ENCODE measurements at places on chromosomes 2 and 18. TPM values are rescaled to one million over a fixed set of nuclear protein-coding genes. Genes with fewer than 3 reads are reported as not detected.

Gene DUSP19
- polyA plus RNA-seq, result 6.5 TPM

GRCh38 chr2:197256021-197256420, 54.6 kb downstream of the ANKRD44 start:
- DNase-seq, result no peak

DNA sequence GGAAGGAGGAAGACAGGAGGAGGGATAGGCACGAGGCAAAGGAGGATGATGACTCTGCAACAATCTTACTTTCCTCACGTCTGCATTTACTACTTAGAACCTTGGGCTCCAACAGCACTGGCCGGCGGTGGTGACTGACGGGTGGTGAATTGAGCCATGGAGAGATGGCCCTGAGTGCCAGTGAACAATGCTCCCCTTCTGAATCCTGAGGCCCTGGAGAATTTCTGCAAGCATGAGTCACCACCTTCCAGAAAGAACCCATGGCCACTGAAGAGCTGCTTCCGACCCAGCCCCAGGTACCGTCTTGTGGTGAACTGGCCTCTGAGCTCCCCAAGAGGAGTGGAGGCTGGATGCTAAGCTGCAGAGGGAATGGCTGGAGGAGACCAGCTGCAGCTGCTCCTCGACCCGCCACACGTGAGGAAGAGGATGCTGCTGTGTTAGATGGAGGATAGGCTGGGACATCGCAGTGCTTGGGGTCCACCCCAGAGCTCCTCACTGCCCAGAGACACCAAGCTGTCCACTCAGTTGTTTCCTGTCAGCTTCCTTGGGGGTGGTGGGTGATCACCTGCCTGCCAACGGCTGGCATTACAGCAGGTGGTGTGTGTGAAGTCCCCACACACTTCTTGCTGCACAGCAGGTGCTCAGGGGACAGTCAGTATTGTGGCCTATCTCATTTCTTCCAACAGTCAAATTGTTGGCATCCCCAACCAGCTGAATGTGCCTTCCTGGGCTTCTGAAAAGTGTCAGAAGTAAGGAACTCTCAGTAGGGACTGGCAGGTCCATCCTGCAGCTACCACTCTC, 186.5 kb upstream of the ID2 start:
- DNase-seq, result no peak

DNA sequence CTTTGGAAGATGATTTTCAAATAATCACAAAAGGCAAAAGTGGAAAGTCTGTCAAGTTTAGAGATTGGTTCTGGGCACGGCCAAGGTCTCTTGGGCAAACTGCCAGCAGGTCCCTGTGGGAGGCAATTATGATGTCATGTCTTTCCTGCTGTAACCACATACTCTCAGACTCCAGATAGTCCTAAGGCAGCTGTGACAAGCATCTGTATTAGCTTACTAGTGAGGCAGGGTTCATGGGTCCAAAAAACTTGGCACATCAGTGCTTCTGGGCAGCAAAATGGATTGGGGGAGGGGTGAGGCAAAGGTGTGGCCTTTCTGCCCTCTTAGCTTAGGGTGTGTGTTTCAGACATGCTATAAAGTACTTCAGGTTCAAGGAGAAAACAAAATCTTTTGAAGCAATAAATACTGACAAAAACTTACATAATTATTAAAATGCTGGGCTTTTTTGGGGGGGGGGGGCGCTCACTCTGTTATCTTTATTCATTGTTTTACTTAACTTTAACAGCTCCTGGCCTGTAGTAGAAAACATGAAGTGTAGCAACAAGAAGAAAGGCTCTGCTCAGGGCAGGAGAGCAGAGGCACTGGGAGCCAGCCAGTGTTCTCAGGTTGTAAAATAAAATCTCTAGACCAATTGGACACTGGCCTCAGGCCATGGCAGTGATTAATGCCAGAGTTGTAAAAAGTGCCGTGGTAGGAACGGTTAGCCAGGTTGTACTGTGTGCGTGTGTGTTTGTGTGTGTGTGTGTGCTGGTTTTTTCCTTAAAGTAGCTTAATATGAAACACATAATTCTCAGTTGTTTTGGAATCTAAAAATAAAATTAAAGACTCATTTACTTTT, 14.3 kb upstream of the TANC1 start:
- DNase-seq, result peak; percentile 83

DNA sequence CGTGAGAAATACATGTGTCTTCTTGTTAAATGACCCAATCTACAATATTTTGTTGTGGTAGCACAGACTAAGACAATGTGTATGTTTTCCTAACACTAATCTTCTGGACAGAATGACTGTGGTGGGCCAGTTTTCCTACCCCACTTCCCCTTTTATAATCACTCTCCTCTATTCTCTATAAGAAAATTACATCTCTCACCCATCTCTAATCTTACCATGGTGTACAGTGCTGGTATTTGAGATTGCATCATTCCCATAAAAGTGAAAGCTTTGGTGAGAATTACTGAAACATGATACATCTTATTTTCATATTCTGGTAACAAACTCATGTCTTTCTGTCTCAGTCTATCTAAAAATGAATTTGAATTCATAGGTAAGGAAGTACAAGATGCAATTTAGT, 40.5 kb downstream of the CAVIN2 start:
- no peak for DNase-seq
